ENCODE measurements at places on chromosomes 13 and 19.

DNA sequence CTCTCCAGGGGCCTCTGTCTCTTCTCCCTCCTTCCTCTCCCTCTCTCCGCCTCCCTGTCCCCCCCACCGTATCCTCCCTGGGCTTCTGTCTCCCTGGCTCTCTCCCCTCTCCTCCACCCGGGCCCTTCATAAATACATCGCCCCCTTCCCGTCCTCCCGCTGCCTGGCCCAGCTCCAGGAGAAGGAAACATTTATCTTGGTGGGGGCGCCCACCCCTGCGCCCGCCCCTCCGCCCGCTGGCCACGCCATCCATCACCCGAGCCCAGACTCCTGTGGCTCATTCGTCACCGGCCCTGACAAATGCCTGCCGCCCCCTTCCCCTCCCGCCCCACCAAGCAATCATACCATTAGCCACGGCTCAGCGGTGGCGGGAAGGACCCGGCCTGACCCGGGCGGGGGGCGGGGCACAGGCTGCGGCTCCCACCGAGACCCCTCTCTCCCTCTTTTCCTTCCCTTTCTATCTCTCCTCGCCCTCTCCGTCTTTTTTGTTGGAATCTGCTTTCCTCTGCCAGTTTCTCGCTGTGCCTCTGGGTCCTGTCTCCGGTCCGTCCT is 2.6 kb upstream of the MEIS3 start:
- no peak for DNase-seq

DNA sequence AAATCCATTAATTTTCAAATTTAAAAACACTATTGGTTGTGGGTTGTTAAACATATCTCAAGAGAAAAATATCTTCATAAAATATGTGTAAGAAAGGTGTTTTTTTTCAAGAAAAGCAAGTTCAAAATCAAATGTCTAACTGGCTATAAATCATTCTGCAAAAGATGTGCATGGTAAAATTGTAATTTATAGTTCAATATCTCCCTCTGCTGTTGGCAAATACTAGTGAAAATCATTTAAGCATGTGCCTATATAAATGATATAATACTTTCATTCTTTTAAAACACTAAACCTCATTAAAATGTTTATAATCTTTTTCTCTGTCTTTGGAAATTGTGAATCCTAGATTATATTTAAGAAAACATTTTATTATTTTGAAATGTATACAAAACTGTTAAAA is 17.2 kb upstream of the SLITRK6 start:
- DNase-seq = no peak

DNA sequence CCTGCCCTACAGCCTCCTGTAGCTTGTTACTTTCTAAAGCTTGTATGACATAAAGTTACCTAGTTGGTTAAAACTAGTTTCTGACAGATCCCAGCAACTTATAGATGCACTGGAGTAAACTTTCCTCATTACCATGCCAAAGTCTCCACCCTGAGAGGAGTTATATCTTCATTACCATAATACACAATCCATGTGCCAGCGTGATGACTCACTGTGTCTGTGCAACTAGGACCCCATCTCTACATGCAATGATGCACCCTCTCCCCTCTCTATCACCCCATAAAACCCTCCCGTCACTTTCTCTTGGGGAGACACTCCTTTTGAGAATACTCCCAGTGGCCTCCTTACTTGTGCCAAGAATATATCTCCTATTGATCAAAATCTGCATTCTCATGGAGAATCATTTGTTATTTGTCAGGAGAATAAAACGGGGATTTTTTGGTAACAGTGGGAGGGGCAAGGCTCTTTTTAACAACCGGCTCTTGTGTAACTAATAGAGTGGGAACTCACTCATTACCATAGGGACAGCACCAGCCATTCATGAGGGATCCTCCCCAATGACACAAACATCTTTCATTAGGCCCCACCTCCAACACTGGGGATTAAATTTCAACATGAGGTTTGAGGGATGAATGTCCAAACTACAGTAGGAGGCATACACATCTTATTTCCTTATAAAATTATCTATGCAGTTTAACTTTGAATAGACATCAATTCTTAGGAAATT is 235.1 kb upstream of the ATXN8OS start:
- DNase-seq = no peak

DNA sequence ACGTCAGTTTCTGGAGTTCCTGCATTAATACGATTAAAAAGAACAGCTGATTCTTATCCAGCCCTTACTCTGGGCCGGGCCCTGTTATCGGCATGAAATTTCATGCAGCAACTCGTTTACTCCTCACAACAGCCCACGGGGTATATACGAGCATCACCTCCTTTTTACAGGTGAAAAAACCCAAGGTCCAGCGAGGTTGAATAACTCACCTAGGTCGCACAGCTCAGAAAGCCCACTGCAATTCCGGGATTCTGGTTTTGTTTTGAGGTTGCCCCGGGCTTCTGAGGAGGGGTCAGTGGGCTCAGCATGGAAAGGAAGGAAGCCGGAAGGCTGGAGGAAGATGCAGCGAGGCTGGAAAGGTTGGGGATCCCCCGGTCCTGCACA is 577 bp upstream of the ACP7 start:
- no peak for DNase-seq

GRCh38 chr13:78659732-78660494 is 958 bp upstream of the OBI1 start:
- DNase-seq = peak; percentile 3

GRCh38 chr19:17557466-17557865 is 2.0 kb downstream of the COLGALT1 start:
- DNase-seq = no peak

DNA sequence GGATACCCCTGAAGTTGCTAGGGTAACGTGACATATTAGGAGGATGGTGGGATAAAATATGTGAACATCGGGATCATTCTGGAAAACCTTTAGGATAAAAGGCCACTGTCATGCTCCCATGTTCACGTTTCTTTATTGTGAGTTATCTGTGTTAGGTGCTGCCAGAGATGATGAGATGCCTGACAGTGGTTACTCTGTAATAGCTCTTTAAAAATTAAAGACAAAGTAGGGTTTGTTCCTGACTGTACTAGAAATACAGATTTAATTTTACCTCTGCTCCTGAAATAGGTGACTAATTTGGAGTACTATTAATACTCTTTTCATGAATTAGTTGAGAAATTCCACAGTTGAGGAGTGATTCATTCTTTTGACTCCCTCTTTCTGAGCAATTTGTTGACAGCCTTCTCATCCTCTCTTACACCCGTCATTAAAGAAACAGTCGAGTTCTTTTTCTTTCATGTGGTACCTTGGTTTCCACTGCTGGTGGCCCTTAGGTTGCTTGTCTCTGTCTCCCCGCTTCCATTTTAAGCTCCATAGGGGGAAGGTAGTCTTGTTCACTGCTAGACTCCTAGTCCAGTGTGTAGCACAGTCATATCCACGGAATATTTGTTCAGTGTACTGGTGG is 28.4 kb downstream of the SAE1 start:
- no peak for DNase-seq

- no peak for DNase-seq
Measured at GRCh38 chr19:15869109-15869555, 28.7 kb downstream of the CYP4F2 start.

All from HFFc6 (cell line).